ENCODE measurements at places on chromosomes 5 and 9.

DNA sequence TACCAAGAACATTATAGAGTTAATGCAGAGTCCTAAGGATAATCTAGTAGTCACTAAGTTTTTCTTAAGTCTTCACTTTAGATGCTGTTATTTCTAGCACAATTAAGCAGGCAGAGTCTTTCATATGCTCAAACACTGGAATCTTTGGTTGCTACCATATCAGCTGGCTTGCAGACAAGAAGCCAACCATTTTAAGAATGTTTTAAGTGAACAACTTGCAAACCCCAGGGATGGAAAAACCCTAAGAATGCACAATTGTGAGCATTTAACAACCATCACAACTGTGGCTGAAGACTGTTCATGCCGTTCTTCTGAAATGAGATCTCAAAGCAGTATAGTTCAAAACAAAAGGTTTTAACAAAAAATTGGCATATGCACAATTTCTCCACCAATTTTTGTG is 55.1 kb downstream of the CSNK1A1 start:
- no peak for DNase-seq

DNA sequence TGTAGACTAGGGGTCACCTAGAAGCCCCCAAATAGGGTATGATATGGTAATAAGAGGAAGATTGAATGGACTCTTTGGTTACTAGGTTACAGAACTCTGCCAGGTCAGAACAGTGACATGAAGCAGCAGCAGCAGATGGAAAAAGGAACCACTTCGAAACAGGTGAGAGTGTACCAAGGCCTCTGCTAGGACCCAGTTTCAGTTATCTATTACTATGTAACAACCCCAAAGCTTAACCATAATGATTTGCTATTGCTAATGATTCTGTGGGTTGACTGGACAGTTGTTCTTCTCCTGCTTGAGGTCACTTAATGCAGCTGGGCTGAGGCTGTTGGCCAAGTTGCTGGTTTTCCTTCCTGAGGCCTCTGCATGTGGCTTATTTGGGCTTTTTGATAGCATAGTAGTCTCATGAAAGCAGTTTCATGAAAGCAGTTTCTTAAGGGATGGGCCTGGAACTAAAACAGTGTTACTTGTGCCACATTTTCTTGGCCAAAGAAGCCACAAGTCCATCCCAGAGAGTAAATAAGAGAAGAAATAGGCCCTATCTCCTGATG is 17.6 kb downstream of the C9orf43 start:
- no peak for DNase-seq

DNA sequence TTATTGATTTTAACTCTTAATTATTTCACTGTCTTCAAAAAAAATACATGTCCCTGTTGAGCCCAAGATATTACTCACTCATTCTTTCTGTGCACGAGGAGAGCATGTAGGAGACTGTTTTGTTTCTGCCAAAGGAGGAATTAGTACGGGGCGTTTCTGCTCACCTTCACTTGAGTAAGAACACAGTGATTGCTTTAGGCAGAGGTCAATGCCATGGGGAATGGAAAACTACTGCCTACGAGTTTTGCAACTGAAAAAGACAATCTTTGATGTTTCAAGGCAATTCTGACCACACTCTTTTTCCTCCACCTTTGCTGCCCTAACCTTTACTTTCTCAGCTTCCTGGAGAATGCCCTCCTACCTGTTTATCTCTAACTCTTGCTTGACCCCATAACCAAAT is 109.4 kb downstream of the CCDC192 start:
- DNase-seq: no peak

DNA sequence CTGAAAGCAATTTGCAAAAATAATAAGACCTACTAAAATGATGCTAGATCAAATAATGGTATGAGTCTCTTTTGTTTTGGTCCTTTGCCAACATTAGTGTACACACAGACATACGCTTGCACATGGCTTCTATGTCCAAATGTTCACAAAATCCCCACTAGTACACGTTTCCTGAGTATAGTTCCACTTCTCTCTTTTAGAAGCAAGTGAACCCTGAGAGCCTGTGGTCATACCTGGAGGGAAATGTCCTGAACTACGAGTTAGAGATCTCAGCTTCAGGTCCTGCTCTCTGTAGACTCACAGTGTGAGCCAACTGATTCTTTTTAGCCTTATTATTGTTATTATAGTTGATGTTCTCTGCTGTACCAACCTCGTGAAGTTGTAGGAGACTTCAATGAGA is 47.3 kb upstream of the ACTBL2 start:
- no peak for DNase-seq

- no peak for DNase-seq
These were observed 211.2 kb downstream of the MEF2C start for GRCh38 chr5:88671505-88672499.

Measured in NCI-H2107 (cell line).